ENCODE measurements at places on chromosomes 4 and X.

DNA sequence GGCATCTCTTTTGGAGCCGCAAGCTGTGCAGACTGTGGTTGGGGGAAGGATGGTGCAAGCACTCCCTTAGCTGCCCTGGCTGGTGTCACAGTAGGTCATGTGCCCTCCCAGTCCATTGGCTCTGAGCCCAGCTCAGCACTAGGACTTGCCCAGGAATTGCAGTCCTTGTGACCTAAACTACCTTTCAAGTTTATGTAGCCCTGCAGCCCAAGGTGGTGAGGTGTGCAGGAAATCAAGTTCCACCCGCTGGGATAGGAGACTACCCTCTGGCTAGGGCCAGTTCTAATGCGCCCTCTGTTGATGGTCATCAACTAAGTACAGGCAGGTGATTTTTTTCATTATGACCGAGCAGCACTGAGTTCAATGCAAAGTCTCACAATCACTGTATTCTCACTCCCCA is 335.2 kb downstream of the UBE2NL start:
- no peak for DNase-seq

DNA sequence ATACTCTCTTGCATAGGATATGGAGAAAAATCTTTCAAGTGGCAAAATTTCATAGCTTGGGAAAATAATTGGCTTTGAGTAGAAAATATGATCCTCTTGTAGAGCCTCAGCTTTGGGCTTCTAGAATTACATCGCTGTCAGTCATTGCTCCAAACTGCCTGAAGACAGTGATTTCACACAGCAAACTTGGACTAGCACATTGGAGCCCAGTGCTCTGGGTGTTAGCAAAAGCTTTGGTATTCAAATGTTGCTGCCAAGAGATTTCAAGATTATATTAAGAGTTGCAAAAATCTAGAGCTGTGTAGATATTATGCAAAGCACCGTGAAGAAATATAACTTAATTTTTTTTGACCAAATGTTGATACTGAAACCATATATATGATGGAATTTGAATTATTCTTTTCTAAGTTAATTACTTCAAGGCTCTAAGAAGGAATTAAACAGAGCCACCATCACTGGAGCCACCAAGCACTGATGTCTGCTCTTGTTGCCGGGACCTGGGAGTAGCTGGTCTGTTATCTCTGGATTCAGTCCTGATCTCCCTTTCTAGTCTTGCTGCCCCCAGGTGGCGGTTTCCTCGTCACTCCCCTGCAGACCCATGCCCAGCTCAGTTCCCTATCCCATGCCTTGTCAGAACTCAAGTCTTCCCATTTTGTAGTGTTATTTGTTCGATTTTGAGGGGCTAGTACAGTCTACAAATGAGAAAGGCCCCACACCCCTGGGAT is 260.7 kb upstream of the SFRP2 start:
- no peak for DNase-seq

DNA sequence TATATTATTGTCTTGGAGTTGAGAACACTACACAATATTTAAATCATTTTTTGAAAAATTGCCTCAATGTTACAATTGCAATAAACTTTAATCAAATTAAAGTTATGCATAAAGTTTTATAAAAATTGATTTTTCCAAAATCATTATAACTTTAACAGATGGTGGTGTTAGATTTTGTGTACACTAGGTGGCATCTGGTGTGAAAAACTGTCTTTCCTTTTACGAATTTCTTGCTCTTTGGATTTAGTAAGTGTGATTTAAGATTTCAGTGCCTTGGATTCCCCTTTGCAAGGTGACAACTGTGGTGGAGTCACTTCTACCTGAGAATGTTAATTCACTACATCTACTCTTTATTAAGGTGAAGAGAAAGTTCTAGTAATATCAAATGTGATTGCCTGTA is 91.6 kb downstream of the AREG start:
- DNase-seq, result no peak

- DNase-seq, result no peak
These were observed 68.9 kb upstream of the FAM47B start for GRCh38 chrX:34873500-34874225.

DNA sequence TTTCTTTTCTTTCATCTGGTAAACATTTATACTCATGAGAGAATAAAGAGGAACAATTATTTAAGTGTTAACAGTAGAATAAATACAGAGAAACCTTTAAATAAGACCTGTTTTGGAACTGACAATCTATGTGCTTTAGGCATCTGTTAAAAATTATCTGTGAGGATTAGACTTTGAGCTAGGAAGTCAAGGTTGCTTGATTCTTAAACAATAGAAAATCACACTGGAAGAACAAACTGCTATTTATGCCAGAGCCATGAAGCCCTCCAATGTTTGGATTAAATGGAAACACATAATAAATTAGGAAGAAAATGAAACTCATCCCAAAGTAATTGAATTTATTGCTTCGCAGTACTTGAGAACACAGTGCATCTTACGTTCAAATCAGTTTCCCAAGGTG is 207.2 kb upstream of the NPY2R start:
- no peak for DNase-seq

DNA sequence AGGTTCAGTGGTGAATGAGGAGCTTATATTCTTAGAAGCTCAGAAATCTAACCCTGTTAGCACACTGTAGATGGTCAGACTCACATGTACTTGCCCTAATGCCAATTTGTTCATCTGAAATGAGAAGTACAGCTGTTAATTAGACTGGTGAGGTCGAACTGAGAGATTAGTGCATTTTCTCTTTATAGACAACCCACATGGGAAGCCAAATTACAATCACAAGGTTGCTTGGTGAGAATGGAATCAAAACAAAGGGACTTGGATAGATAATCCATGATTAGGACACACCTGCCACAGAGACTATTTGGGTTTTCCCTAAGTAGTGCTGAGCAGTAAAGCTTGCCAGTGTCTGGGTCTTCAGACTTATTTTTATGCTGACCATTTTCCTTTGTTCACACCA is 88.3 kb downstream of the POLA1 start:
- no peak for DNase-seq

GRCh38 chr4:6278801-6279197 is 9.1 kb downstream of the WFS1 start:
- DNase-seq, result no peak

GRCh38 chrX:50198348-50198747 is 2.5 kb downstream of the AKAP4 start:
- DNase-seq, result no peak

- DNase-seq, result no peak
These were observed 195.1 kb downstream of the MAGEB5 start for GRCh38 chrX:26411045-26411444.

GRCh38 chrX:39981946-39982345 is 115.8 kb downstream of the BCOR start:
- DNase-seq, result no peak

GRCh38 chrX:153953342-153953830 is 8.9 kb upstream of the RENBP start:
- no peak for DNase-seq

- DNase-seq, result peak; percentile 90
These were observed 13.7 kb upstream of the SCOC start for GRCh38 chr4:140359562-140360427.

All from NCI-H446 (cell line).